Right lung (tissue), 10 donors: ENCODE measurements at places on chromosomes 5 and 9. TPM values are rescaled to one million over a fixed set of nuclear protein-coding genes. Genes with fewer than 3 reads are reported as not detected.

The SLC22A4 gene
- polyA plus RNA-seq, result 3.1 TPM

The NAIP gene
- 35.0 TPM for polyA plus RNA-seq

The DMXL1 gene
- polyA plus RNA-seq, result 41.9 TPM

The PTPRD gene
- 130 TPM for polyA plus RNA-seq

The IL4 gene
- not detected for polyA plus RNA-seq

The PCDHGB5 gene
- polyA plus RNA-seq, result 8.5 TPM

The PITX1 gene
- polyA plus RNA-seq, result 0.06 TPM

The SLC25A2 gene
- 0.17 TPM for polyA plus RNA-seq

The SPOUT1 gene
- 48.0 TPM for polyA plus RNA-seq

The ACTL7B gene
- not detected for polyA plus RNA-seq

The PCDHB15 gene
- polyA plus RNA-seq, result 13.2 TPM

The CCDC192 gene
- 0.58 TPM for polyA plus RNA-seq

The DMRT3 gene
- polyA plus RNA-seq, result not detected

The FOXD1 gene
- polyA plus RNA-seq, result 0.13 TPM

The MARCHF3 gene
- polyA plus RNA-seq, result 4.7 TPM

The C5orf15 gene
- 92.5 TPM for polyA plus RNA-seq
